ENCODE measurements at places on chromosomes 7 and 10. TPM values are rescaled to one million over a fixed set of nuclear protein-coding genes. Genes with fewer than 3 reads are reported as not detected.

DNA sequence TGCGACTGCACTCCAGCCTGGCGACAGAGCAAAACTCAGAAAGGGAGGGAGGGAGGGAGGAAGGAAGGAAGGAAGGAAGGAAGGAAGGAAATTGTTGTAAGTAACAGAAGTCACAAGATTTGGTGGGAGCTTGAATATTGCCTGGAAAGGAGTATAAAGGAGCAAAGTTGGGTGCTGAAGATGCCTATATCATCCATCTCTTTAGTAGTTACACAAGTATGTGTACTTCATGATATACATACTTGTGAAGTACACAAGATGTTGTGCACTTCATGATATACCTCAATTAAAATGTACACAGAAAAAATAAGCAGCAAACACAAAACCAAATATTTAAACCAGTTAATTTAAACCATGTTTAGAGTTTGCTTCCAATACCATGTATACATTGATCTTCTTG is 1223.8 kb downstream of the SORCS3 start:
- DNase-seq: no peak

GRCh38 chr7:75945297-75946168 is 30.6 kb downstream of the POR start:
- DNase-seq: peak; percentile 63

Gene PLPP4
- not detected for total RNA-seq

GRCh38 chr7:22782616-22783232 is 39.9 kb downstream of the TOMM7 start:
- peak; percentile 47 for DNase-seq

DNA sequence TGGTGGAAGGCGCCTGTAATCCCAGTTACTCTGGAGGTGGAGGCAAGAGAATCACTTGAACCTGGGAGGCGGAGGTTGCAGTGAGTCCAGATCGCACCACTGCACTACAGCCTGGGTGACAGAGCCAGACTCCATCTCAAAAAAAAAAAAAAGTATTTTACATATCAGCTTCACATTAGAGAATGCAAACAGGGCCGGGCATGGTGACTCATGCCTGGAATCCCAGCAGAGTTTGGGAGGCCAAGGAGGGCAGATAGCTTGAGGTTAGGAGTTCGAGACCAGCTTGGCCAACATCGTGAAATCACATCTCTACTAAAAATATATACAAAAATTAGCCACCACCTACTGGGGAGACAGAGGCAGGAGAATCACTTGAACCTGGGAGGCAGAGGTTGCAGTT is 31.6 kb downstream of the USP54 start:
- DNase-seq: peak; percentile 19

Gene CPN1
- not detected for total RNA-seq

DNA sequence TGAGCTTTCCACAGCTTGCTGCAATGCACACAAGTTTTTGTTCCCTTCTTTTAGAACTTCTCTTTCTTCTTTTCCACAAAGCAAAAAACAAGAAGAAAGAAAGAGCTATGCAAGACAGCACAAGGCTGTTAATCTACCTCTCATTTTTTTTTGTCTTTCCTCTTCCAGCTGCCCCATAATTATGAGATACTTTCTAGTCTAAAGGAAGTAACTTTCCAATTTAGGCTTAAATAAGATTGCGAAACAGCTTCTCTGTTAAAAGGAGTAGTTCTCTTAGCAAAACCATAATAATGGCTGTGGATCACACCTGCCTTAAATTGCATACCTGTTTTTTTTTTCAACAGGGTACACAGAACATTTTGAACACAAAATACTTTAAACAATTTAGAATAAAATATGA is 56.0 kb downstream of the NDUFB2 start:
- no peak for DNase-seq

DNA sequence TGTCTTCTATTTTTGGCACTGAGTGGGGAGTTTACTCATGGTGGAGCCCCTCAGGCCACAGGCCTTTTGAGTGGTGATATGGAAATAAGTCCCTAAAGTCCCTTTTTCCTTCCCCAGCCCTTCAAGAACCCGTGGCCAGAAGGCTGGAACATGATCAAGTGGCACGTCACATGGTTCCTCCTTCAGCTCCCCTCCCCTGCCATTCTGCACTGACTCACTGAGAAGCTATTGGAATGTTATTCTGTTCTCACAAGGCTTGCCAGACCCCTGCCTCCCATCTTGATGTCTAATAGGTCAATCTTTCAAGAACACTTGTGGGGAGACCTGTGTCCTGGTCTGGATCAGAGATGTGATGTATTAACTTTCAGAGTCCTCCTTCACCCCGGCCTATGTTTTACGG is 279.8 kb downstream of the SEC23IP start:
- no peak for DNase-seq

Gene ACSM6
- not detected for total RNA-seq

Data from fibroblast of the aortic adventitia (primary cell).